HL-60 (cell line): ENCODE measurements at places on chromosomes 16 and 17.

GRCh38 chr17:16419074-16419928 lies 3.9 kb downstream of the TRPV2 start:
- DNase-seq, result no peak

DNA sequence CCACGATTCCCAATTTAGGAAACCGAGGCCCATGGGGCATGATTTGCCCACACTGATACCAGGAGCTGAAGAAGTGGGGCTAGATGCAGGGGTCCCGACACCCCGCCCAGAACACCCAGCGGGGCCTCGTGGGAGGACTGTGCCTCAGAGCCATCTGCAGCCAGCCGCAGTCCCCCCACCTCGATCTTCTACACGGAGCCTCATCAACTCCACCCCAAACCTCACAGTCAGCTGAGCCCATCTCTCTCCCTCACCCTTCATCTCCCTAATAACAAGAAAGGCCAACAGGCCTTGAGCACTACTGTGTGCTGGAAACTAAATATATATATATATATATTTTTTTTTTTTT lies 4.2 kb downstream of the ITGAE start:
- no peak for DNase-seq

DNA sequence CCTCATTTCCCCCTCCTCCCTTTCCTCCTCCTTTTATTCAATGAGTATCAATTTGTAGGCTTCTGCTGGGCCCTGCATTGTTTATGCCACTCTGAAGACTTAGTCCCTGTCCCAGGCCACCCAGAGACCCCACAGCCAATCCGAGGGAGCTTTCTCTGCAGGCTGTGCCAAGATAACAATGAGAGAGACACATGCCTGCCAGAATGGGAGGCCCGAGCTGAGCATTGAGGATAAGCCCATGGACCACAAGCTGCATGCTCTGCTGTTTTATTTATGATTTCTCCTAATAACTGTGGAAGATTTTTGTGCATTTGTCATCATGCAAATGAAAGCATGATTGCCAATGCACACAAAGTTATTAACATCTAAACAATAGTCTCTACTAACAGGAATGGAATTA lies 3.0 kb downstream of the RCVRN start:
- no peak for DNase-seq

DNA sequence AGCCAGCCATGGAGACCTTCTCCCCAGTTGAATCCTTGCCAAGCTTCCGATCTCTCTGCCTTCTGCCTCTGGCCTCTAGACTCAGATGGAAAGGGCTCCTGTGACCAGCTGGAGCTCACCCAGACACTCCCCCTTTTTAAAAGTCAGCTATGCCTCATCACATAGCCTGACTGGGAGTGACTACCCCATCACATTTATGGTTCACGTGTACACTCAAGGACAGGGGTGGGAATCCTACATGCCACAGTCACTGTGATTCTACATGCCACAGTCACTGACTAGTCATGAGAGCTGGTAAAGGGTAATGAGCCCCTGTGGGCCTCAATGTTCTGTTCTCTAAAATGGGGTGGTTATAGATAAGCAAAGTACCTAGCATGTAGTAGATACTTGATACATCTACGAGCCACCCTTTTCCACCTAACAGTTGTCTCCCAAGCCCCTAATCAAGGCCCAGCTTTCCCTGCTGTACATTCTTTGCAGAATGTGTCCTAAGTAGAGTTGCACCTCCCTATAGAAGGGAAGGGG lies 85.1 kb downstream of the RGS9 start:
- DNase-seq, result no peak

- no peak for DNase-seq
These were observed 150.3 kb downstream of the ENGASE start for GRCh38 chr17:79224903-79225302.

GRCh38 chr17:27601975-27602302 lies 29.0 kb upstream of the LGALS9 start:
- DNase-seq, result no peak

DNA sequence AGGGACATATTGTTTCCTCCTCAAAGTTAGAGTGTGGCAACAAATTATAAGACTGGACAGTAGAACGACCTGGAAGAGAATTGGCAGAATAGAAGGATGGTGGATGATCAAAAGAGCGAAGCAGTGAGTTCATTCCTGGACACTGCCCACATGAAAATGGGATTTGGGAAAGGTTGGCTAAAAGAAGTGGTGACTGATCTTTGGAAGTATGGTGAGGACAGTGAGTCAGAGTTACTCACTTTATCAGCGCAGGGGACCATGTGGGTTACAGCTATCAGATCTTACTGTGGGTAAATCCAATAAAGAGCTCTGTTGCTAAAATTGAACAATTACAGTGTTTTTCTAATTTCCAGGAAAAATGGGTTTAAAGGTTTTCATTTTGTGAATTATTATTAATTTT lies 2.7 kb upstream of the TANC2 start:
- no peak for DNase-seq

- no peak for DNase-seq
These were observed 2.9 kb downstream of the TMEM235 start for GRCh38 chr17:78234261-78234865.

DNA sequence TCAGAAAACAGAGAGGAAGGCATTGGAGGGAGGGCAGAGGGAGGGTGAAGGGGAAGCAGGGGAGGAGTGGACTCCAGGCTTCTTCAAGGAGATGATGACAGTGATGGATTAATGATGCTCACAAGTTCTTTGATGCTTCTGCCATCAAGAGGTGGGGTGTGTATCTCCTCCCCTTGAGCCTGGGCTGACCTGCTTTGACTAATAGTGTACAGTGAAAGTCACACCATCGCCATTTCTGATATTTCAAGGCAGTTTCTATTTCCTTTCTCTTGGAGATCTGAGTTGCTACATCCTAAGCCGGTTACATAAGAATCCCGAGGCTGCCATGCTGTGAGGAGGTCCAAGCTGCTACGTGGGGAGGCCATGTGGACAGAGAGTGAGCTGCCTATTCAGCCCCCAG lies 312.5 kb downstream of the MAF start:
- no peak for DNase-seq

- no peak for DNase-seq
These were observed 98.5 kb downstream of the PGS1 start for GRCh38 chr17:78476973-78477372.

GRCh38 chr16:1744338-1744840 lies 27.0 kb downstream of the NME3 start:
- no peak for DNase-seq

DNA sequence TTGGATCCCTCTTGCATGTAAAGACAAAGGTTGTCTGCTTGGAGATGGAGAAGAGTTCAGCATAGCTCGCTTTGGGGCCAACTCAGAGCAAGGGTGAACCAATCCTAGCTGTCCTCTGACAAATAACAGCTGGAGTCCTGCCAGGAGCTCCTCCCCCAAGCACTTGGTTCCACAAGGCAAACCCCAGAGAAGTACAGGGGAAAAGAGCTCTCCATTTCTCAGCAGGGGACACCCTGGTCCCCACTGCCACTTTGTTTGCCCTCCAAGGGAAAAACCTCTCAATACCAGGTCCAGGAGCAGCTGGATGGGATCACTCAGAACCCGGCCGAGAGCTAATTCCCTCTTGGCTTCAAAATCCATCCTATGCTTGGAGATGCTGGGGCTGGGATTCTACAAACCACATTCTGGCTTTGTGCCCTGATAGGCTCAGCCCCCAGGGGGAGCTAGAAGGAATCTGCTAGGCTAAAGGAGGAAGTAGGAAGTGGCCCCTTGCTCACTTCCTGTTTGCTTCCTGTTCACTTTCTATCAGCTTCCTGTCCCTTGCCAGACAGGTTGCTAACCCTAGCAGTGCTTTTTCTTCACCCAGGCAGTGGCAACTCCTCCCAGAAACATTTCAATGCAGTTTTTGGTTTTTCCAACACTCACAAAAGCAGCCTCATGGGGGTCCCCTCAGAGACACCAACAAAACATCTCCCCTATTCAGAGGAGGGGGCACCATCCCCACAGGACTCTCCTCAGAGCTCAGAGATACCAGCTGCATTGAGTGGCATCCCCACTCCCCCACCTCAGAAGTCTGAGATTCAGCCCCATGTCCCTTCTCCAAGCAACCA lies 30.7 kb downstream of the CDRT4 start:
- peak; percentile 57 for DNase-seq

- no peak for DNase-seq
These were observed 11.6 kb upstream of the ICAM2 start for GRCh38 chr17:64032081-64032480.

DNA sequence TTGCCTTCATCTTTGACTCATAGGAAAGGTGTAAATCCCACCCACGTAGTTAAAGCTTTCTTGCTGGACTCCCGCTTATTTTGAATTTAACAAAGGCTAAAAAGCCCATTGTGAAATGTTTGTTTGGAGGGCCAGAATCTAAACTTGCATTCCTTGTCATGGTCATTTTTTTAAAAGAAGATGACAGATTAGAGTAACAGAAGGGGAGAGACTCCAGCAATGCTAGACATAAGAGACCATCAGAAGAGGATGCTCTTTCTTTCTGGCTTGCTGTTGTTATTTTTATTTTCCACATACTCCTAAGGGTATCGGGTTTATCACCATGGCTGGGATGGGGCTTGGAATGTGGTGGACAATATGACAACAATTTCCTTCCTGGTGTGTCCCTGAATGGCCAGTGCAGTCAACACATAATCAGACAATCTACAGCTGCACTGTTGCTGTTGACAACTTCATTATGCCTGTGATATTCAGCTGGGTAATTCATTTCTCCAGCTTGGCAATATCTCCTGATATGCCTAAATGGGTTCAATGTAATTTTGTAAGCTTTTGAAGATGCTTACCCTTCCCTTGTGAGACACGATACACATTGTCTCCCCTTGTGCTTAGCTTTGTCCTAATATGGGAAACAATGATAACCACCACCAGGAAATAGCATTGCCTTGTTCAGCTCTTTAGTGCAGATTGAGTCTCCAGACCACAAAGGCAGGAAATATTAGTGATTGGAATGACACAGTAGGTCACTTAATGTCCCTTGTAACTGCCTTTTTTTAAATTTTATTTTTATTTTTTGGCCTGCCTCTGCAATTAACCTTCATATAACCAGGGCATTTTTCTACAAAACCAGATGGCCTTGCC lies 164.3 kb downstream of the ANKFN1 start:
- no peak for DNase-seq

DNA sequence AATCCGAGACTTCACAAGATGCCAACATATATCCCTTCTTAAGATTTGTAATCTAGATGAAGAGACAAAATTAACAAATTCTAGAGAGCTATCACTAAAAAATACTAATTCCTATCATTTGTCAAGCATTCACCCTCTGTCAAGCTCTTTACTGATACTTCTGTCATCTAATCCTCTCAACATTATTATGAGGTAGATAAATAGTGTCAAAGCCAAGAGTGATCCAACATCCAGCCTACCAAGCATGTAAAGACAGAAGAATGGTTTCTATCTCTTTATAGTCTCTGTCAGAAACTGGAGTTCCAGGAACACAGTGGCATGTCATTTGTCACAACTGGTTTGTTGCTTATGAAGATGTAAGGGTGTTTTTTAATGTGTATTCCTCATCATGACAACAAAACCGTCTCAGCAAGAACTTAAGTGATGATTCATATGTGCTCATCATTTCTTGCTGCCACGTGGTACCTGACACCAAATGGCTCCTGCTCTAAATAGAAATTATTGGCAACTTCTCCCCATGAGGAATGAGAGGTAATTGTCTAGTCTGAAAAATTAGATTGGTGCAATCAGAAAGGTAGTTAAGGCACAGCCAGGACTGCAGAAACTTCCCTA lies 196.8 kb downstream of the TOX3 start:
- no peak for DNase-seq

DNA sequence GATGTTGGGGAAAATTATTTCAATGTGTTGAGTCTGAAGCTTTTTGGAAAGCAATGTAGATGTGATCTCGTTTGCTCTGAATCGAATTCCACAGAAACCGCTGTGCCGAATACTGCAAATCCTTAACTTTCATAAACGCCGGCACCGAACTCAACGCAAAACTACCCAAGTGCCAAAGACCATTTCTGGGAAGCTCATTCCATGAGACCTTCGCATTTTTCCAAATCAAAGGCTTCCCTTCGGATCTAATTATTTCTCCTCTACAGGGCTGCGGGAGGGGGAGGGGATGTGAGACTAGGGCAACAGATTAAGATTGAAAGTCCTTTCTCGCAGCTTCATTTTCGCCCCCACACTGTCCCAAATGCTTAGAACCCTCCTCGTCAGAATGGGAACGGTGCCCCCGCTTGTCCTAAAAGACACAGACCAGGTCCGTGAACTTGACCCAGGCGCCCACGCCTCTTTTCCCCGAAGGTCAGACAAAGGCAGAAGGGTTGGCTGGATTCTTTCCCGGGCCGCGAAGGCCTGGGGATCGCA lies 4.0 kb downstream of the PRAC1 start:
- no peak for DNase-seq

DNA sequence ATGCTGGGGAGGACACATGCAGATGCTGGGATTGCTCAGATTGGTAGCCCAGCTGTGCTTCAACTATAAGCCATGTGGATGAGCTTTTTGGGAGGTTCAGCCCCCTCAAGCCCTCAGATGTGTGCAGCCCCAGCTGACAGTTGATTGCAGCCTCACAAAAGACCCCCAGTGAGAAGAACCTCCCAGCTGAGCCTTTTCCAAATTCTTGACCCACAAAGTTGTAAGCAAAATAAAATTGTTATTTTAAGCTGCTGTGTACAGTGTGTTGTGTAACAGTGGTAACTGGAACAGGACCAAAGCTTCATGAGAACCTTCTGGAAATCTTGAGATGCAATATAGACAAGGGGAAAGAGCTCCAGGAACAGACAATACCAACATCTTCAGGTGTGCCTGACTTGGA lies 156.8 kb upstream of the IRX3 start:
- no peak for DNase-seq

GRCh38 chr16:11215935-11216556 lies 40.0 kb downstream of the SOCS1 start:
- no peak for DNase-seq

GRCh38 chr17:40321524-40321929 lies 12.5 kb downstream of the RARA start:
- DNase-seq, result no peak

- DNase-seq, result no peak
These were observed 123.2 kb upstream of the LHX1 start for GRCh38 chr17:36813957-36814563.

DNA sequence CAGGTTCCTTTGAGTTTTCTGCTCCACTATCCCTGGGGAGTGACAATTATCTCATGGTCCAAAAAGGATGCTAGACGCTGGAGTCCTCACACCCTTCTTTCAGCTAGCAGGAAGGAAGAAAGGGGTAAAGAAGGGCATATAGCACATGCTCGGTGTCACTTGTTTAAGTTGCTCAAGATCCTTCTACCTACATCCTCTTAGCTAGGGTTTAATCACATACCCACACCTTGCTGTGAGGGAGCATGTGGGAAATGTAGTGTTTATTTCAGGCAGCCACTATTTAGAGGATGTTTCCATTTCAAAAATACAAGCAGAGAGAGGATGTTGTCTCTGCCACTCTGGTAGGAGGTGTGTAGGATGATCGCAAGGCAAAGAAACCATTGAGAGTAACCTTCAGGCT lies 4.5 kb downstream of the PRKCB start:
- DNase-seq, result no peak
